A673 (cell line): ENCODE measurements at places on chromosomes 11 and 22. TPM values are rescaled to one million over a fixed set of nuclear protein-coding genes. Genes with fewer than 3 reads are reported as not detected.

Gene KDM4D
- 3.0 and 3.9 TPM in 2 replicates for total RNA-seq

Gene HPX
- total RNA-seq = 4.4 and 4.5 TPM in 2 replicates

DNA sequence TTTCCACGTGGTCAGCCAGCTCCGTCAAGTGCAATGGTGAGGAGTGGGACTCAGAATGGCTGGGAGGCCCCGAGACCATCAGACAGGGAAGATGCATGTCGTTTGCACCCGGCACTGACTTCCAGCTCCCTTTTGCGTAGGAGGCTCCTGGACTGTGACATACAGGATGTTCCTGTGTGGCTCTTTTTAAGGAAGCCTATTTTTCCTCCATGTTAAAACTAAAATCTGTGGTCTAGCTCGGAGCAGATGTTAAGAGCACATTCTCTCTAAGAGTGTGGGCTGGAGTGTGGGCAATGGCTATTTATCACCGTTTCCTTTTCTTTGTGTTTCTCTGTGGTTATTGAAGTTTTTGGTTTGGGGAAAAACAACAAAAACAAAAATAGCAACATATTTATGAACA is 40.9 kb upstream of the AMPD3 start:
- DNase-seq = no peak

- DNase-seq = no peak
These were observed 398.6 kb downstream of the BRD1 start for GRCh38 chr22:49429066-49429465.

GRCh38 chr11:103110391-103110790 is 1.2 kb downstream of the DYNC2H1 start:
- peak; percentile 62 for DNase-seq

Gene SLC22A12
- total RNA-seq = not detected in 2 replicates

Gene KDM4E
- not detected in 2 replicates for total RNA-seq

DNA sequence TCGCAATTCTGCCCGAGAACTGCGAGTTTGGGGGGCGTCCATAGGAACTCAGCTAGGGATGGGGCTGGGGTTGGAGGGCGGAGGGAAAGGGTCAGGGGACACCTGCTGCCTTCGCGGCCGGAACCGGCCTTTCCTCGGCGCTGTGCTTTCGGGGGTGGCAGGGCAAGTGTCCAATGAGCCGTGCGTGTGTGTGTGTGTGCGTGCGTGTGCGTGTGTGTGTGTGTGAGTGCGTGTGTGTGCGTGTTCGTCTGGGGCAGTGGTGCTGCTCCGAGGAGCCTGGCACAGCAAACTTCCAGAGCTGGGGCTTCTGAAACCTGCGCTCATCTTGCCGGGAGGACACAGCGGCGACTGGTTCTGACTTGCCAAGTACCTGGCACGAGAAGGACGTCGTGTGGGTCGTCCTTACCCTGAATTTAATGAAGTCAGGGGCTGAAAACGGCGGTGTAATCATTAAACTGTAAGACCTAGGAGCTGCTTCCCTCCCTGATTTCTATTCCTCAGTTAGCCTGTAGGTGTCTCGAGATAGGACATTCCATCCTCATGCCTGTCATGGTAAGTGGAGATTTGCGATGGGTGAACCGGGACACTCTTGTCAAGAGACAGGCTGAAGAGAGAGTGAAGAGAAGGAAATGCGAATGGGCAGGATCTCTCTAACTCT is 27.0 kb upstream of the AMOTL1 start:
- peak; percentile 87 for DNase-seq

Gene UPK3A
- total RNA-seq = not detected in 2 replicates

DNA sequence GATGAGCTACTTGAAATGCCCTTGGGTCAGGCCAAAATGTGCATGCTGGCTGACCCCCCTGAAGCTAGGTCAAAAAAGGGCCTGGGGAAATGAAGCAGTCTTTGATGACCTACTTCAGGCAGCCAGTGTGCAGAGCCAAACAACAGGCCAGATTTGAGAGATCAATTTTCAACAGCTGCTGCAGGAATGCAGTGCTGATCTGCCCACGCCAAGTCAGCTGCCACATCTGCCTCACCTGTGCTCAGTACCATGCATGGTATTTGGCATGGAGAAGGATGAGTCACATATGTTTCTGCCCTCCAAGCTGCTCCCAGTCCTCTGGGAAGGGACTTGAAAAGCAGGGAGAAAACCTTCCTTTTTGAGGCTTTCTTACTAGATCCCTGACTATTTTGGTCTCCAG is 35.8 kb downstream of the MTNR1B start:
- DNase-seq = no peak

DNA sequence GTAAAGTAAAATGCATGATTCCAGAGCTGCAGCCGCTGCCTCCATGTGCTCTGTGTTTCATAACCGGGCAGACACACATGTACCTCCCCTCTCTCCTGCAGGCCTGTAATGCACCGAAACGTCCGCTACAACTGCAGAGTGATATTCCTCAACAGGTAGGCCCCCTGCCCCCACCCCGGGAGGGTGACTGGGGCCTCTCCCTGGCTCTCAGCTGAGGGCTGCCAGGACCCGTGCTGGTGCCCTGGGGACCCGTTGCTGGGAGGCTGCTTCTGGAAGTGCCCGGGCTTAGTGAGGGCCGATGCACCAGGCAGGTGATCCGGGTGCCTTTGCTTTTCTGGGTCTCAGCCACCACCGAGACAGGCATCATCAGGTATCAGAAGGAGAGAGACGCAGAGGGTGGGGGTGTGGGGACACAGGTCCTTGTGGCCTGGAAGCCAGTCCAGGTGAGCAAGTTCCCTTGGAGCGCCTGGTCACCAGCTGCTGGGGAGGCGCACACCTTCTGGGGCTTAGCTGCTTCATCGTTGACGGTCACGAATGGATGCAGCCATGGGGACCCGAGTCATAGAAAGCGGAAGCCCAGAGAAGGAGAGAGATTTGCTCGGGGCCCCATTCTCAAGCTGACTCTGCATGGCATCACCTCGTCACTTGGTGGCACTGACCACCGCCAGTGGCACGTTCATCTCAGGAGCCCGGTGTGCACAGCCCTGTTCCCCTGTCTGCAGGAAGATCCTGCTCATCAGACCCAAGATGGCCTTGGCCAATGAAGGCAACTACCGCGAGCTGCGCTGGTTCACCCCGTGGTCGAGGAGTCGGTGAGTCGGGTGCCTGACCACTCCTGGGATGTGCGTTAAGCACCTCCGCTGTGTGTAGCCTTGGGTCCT is 10.6 kb downstream of the NADSYN1 start:
- no peak for DNase-seq

GRCh38 chr11:40166892-40167291 is 1292.6 kb downstream of the LRRC4C start:
- peak; percentile 45 for DNase-seq

- no peak for DNase-seq
These were observed 116.6 kb upstream of the TOP3B start for GRCh38 chr22:22099194-22099486.

GRCh38 chr11:85697747-85698146 is 11.8 kb upstream of the CCDC89 start:
- no peak for DNase-seq

Gene OR5P2
- not detected in 2 replicates for total RNA-seq

DNA sequence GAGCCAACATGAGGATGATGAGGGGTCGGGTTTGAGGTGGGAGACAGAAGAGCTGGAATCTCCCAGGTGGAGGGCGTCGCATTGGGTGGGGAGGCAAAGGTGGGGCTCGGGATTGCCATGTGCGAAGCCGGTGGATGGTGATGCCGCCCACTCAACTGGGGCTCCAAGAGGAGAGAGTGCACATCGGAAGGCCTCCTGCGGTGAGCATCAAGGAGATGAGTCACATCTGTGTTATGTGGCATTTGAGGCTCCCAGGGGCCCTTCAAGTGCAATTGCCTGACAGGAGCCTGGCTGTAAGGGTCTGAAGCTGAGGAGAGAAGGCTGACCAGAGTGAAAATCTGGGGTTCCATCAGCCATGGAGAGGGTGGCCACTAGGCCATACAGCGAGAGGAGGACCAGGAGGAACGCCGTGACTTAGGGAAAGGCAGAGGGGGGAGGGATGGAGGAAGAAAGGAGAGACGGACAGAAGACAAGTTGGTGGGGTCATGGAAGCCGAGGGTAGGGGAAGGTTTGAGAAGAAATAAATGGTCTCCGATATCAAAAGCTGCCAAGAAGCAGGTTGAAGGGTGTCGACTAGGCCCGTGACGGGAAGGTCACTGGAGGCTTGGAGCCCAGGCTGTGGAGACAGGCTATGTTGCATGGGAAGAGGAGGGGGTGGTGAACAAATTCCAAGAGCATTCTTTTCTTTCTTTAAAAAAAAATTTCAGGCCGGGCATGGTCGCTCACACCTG is 21.3 kb downstream of the RASD2 start:
- DNase-seq = peak; percentile 96

- DNase-seq = no peak
These were observed 570.3 kb downstream of the MN1 start for GRCh38 chr22:27231266-27231665.

DNA sequence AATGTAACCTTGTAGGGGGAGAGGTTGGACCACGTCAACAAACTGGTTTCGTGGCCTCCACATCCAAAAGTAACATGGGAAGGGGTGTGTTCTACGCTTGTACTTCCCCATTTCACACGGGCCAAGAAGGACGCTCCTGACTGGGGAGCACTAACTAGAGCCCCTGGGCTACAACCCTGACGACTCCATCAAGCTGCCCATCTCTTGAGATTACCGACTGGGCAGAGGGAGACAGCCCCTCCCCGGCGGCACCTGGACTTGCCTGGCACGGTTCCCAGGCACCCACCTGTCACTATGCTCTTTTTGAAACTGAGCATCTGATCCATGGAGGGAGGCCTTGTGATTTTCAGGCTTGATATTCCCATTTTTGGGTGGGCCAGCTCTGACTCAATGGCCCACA is 68.5 kb downstream of the SHANK2 start:
- no peak for DNase-seq

- no peak for DNase-seq
These were observed 16.8 kb downstream of the TREH start for GRCh38 chr11:118662401-118663271.

DNA sequence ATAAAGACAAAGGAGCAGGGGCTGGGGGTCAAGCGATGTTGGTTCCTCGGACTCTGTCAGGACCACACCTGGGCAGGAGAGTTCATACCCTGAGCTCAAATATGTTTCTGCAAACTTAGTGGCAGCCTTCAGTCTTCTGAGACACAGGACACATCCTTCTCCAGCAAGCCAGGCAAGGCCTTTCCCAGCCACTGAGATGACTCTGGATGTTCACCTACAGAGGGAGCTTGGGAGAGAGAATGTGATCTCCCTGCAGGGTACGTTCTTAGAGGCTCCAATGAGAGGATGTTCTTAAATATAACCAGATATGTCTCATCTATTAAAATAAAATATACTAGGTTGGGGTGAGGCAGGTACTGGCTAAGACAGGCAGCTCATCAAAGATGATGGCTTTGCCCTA is 461.5 kb downstream of the OPCML start:
- no peak for DNase-seq

GRCh38 chr11:528166-528814 is 7.1 kb downstream of the HRAS start:
- DNase-seq = no peak

DNA sequence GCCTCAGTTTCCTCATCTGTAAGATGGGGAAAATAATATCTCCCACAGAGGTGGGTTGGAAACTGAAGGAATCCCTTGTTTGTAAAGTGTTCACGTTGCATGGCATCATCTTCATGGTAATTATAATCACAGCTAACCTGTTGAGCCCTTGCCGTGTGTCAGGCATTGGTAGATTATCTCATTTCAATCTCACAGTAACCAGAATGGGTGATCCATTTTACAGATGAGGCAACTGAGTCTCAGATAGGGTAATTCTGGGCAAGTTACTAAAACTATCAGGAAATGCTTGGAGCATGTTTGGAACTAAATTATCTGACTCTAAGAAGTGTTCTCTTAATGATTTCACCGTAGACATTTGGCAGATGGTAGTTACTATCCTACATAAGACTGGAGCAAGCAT is 109.4 kb downstream of the NAV2 start:
- no peak for DNase-seq

Gene TMEM45B
- not detected in 2 replicates for total RNA-seq

- no peak for DNase-seq
These were observed 71.4 kb downstream of the MTMR3 start for GRCh38 chr22:29954203-29954855.

Gene CCDC87
- 0.90 and 1.1 TPM in 2 replicates for total RNA-seq

- no peak for DNase-seq
These were observed 20.4 kb upstream of the L3MBTL2 start for GRCh38 chr22:41184679-41185078.

Gene OR2AG1
- total RNA-seq = not detected in 2 replicates

Gene FGF19
- 0.69 TPM in 1 of 2 replicates, not detected in the other for total RNA-seq

Gene PLET1
- not detected in 2 replicates for total RNA-seq

- DNase-seq = no peak
These were observed 16.5 kb upstream of the BMAL1 start for GRCh38 chr11:13260963-13261588.

DNA sequence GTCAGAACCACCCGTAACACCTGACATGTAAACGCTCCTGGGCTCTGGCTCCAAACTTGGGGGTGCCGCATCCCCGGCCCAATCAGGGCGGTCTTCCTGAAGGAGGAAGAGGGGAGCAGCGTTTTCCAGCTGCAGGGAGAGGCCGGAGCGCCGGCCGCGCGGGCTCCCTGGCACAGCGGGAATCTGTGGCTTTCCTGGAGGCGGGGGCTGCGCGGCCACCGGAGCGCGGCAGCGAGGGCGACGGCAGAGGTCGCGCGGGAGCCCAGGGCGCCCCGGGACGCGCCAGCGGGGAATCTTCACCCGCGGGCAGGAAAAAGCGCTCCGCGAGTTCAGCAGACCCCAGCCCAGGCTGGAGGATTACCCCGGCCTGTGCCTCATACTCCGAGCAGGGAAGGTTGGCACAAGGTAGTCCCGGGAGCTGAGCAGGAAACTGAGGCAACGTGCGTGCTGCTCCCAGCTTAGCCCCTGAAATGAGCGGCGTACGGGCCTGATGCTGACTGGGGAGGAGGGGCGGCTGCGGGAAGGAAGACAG is 600 bp upstream of the ESAM start:
- DNase-seq = no peak

- DNase-seq = no peak
These were observed 43.5 kb downstream of the CD44 start for GRCh38 chr11:35182317-35182939.

- no peak for DNase-seq
These were observed 93.4 kb downstream of the RASSF10 start for GRCh38 chr11:13102513-13102840.

GRCh38 chr11:34464591-34465051 is 25.9 kb downstream of the CAT start:
- DNase-seq = peak; percentile 40

DNA sequence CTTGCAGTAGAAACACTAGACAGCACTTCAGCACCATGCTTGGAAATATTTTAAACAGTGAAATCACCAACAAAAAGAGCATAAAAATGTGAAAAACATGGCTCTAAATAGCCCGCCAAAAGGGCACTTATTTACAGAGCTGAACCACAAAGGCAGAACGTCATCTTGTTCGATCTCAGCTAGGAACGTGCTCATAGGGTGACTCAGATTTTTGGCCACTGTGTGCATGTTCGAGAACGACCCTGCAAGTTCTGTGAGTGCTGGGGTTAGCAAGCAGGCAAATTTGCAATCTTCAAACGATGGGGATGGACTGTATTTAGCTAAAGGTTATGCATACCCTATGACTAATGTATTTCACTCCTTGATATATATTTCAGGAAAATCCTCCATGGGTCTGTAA is 30.6 kb downstream of the OR2AT4 start:
- no peak for DNase-seq

GRCh38 chr22:48055827-48056226 is 1293.4 kb downstream of the TBC1D22A start:
- no peak for DNase-seq

GRCh38 chr11:34595391-34595790 is 25.5 kb upstream of the EHF start:
- no peak for DNase-seq

Gene RHOD
- total RNA-seq = 0.83 and 0.88 TPM in 2 replicates

- no peak for DNase-seq
These were observed 83.6 kb upstream of the PHOX2A start for GRCh38 chr11:72327606-72328005.
